ENCODE measurements at places on chromosomes 2 and 18.

GRCh38 chr2:124480958-124481357, 455.9 kb downstream of the CNTNAP5 start:
- no peak for DNase-seq

DNA sequence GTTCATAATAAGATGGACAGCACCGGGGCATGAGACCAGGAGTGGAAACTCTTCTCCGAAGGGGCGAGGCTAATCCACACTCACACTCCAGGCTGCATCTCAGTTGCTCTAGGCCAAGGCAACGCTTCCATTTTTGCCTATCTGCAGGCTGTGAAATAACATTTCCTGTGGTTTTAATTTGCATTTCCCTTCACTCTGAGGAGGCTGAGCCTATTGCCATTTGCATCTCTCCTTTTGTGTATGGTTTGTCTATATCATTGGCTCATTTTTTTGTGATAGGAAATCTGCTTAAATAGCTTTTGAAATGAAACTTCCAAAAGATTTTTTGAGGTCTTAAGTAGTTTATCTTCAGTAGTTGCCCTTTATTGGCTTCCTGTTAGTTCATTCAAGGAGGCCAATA, 57.6 kb downstream of the TPGS2 start:
- DNase-seq: no peak

DNA sequence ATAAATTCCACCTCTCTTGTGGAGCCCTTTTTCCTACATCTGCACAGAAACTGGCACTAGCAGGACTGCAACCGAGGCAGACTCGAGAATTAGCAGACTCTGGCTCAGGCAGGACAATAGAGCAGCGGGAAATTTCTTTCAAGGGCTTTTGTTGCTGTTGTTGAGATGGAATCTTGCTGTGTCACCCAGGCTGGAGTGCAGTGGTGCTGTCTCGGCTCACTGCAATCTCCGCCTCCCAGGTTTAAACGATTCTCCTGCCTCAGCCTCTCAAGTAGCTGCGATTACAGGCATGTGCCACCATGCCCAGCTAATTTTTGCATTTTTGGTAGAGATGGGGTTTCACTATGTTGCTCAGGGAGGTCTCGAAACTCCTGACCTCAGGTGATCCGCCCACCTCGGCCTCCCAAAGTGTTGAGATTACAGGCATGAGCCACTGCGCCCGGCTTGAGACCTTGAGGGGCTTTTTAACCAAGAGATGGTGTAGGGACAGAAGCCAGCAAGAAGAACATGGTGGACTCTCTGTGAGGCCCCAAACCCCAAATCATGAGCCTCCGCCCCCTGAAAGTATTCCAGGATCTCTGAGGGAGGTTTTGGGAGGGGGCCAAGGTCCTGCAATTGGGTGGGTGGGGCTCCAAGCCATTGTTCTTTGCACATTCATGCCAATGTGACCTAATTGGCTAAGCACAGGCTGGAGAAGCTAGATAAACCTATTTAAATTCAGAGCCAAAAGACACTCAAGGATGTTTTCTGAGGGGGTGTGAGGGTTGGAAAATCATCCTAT, 68.4 kb upstream of the MSH2 start:
- no peak for DNase-seq

- no peak for DNase-seq
Observed at GRCh38 chr2:172299741-172300140, 127.6 kb upstream of the ITGA6 start.

GRCh38 chr18:73766910-73767515, 380.6 kb downstream of the FBXO15 start:
- no peak for DNase-seq

GRCh38 chr2:81714817-81715216, 1410.3 kb upstream of the LRRTM1 start:
- no peak for DNase-seq

- DNase-seq: no peak
Observed at GRCh38 chr2:161613161-161613560, 11.1 kb upstream of the SLC4A10 start.

DNA sequence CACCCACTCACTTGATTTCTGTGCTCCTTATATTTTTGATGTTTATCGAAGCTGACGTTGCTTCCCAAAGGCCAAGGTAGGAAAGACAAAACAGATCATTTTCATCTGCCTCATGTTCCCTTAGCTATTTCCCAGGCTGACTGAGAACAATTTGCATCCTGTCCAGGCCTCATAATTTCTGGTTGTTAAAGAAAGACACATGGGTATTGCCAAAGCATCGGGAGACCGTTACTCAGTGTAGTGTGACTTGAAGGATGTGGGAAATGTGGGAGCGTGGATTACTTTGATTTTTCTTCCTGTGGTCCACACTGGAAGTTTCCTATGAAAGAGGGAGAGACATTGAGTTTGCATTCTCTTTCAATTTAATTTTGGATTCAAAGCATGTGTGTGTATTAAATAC, 204.6 kb downstream of the TRIB2 start:
- DNase-seq: no peak

- no peak for DNase-seq
Observed at GRCh38 chr2:196967116-196967515, 40.6 kb upstream of the PGAP1 start.

DNA sequence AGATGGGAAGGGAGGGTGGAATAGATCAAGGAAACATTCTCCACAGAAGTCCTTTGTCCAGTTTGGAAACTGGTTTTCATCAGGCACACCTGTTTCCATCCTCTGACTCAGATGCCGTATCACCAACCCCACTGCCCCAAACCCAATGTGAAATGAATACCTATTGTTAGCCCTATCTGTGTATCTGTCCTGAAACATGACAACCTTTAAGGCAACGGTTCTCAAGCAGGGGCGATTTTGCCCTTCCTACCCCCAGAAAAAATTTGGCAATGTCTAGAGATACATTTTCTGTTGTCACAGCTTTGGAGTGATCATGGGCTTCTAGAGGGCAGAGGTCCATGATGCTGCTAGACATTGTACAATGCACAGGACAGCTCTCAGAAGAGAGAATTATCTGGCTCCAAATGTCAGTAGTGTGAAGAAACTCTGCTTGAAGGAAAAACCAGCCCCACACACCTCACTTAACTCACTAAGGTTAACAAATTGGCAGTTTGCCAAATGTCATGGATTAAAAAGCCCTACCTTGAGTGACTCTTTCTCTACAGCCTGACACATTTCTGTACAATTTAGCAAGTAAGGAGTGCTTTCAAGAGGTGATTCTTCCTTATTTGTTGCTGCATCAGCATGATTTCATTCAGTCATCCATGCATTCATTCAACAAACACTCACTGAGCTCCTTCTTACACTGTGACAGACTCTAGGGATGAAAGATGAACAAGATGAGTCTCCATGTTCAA, 3.4 kb downstream of the SCTR start:
- DNase-seq: no peak

DNA sequence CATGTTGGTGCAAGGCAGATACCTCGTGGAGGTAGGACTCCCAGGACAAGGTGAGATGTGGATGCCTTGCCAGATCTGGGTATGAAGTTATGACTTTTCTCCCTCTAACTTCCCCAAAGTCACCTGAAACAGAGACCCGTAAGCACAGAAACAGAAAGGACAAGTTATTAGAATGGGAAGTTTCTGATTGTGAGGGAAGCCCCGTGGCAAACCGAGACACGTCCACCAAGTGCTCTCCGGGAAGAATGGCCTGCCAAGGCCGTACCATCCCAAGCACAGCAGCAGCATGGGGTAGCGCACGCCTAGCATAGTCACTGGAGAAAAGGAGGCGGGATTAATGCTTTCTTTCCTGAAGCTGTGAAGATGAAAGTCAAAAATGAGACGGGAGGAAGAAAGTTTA, 110.6 kb downstream of the ZNF532 start:
- DNase-seq: no peak

GRCh38 chr18:50902797-50903196, 23.9 kb downstream of the ME2 start:
- DNase-seq: no peak

- DNase-seq: peak; percentile 27
Observed at GRCh38 chr2:73283545-73284295, 558 bp downstream of the FBXO41 start.

DNA sequence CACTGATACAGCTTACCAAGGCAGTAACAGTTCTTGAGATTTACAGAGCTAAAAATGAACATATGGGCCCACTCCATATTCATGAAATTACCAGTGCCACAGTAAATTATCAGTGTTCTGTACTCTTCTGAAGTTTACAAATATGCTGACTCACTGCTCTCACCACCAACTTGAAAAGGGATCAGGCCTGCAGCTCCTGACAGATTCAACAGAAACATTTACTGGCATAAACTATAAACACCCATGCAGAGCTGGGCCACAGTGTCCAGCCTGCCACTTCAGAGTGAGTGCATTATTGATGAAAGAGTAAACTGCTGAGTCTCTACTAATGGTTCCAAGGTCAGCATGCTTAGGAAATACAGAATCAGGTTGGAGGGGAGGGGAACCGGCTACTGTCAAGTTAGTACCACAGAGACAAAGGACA, 83.1 kb downstream of the FARSB start:
- no peak for DNase-seq

DNA sequence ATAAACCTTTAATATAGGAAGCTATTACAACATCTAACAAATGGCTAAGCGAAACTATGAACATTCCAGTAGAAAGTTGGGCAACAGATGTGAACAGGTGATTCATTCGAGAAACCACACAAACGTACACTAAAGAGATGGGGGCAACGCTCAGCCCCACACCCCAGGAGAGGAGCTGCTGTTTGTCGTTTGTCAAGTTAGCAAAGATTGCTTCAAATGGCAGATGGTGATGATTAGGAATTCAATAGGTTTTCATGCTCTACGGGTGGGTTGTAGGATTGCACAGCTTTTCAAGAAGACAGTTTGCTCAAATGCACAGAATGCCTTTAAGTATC, 154.7 kb upstream of the HDAC4 start:
- DNase-seq: no peak

GRCh38 chr2:3073704-3074103, 303.9 kb downstream of the EIPR1 start:
- DNase-seq: no peak

DNA sequence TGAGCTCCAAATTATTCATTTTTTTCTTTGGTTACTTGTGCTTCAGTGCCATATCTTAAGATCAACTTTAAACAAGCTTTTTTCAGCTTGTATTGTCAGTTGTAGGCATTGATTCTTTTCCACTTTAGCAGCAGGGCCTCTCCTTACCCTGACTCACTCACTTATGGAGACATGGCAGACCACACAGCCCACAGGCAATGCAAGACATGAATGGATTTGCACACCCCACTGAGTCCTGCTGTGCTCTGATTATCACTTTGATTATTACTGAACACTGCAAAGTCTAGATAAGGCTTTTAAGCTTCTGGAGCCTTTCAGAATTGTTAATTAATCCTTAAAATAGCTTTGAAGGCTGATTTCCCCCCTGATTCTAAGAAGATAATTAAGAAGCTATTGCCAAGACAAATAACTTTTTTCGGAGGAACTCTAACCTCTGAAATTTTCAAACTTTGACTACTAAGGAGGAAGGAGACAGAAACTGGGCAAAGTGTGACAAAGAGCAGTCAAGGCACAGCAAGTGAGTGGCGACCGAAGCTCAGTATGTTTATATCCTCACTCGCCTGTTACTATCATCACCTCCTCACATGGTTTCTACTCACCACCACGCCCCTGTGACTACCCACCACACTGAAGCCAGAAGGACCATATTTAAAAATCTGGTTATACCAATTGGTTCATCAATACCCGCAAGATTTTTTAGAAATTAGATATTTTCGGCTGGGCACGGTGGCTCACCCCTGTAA, 43.3 kb downstream of the CACNB4 start:
- no peak for DNase-seq

DNA sequence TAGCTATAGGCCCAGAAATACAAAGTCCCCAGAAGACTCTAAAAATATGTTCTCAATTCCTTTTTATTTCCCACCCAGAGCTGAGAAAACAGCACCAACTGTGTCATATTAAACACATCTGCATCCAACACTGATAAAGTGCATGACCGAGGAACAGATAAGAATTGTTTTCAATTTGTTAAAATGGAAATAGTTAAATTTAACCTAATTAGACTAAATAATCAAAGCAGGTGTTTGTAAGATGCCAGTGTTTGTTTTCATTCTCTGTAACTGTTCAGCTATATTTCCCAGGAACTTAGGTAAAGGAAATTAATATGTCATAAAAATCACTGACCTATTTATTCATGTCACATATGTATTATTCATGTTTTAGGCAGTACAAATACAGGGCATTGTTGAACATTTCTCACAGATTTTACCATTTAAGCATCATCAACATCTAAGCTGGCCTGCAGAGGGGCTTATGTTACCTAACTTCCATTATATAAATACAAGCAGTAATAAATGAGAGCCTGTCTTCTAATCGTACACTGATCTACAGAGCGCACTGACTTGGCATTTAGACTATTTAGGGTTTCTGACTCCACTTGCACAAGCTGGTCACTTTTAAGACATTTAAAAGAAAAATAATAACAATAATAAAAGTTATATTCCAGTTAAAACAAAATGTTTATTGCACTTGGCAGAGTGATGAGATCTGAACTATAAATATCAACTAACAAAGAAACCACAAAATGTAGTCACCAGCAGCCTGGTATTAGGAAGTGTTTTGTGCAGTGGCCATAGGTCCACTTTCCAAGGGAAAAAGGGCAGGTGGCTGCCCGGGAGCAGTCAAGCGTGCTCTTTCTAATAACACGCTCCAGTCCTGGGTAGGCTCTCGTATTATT, 86.6 kb upstream of the ZFP36L2 start:
- no peak for DNase-seq
